ENCODE measurements at places on chromosomes 6 and 20.

DNA sequence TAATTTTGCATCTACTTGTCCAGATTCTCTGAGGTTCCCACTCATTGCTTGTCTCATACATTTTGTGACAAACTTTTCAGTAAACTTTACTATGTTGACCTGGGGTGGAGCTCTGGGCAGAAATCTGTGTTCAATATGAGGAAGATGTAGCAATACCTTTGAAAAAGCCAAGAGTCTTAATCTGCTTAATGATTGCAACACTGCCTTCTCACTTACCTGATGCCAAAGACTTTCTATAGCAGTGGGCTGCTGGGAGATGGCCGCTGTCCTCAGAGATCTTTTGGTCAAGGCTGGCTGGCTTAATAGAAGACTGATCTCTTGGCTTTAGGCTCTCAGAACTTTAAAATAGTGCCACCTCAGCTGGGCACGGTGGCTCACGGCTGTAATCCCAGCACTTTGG is 70.1 kb upstream of the RBM24 start:
- no peak for DNase-seq

DNA sequence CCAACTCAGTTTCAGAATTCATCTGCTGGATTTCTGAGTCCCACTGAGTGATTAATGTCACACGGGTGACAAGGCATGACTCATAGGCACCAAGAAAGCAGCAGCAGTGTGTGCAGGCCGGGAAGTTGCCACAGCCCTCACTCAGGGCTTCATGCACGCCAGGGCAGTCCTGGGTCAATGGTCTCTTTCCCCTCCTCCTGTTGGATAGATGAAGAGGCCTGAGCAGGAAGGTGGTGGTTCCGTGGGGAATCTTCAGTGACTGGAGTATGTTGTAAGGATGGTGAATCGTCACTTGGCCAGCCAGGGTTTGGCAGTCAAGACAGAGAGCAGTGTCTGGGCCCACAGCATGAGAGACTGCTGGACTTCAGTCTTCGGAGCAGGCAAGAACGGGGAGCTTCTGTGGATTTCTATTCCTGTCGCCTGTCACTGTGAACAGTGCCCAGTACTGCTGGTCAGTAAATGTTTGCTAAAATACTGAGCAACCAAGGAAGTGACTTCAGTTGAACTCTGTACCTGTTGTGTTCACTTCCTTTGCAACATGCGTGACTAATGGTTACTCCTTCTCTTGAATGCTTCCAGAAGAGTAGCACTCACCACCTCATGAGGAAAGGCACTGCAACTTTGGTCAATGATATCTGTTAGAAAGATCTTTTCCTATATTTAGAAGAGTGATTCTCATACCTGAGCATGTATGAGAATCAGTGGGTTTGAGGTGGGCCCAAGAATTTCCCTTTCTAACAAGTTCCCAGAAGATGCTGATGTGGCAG is 62.0 kb upstream of the CD93 start:
- DNase-seq: no peak

DNA sequence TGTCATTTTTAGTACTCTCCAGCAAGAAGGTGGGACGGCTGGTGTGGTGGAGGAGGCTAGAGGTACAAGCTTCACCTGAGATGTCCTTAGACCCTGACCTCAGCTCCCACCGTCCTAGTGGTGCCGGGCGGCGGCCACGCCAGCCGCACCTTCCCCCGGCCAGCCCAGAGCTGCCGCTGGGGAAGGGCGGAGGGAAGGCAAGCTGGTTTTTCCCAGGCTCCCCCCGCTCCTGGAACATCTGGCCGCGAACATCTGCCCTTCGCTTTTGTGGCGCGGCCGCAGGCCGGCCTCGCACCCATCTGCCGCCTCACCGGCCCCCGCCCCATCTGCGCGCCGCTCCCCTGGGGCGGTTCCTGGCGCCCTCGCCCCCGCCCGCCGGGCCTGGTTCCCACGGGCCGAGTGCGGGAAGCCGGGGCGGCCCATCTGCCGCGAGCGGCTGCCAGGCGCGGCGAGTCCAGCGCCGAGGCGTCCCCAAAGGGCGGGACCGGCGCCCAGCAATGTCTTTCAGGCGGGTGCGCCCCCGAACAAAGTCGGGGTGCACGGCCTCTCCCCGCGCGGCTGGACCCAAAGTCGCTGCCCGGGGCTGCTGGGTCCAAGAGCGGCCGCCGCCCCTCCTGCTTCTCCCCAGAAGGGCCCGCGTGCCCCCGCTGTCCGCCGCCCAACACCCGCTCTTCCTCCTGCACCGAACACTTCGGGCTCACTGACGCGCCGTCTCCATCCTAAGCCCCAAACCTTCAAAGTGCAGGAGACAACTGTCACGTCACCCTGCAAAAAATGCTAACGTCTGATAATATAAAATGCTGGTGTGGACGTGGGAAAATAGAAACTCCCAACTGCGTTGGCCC is 17.3 kb upstream of the ID1 start:
- DNase-seq: no peak

DNA sequence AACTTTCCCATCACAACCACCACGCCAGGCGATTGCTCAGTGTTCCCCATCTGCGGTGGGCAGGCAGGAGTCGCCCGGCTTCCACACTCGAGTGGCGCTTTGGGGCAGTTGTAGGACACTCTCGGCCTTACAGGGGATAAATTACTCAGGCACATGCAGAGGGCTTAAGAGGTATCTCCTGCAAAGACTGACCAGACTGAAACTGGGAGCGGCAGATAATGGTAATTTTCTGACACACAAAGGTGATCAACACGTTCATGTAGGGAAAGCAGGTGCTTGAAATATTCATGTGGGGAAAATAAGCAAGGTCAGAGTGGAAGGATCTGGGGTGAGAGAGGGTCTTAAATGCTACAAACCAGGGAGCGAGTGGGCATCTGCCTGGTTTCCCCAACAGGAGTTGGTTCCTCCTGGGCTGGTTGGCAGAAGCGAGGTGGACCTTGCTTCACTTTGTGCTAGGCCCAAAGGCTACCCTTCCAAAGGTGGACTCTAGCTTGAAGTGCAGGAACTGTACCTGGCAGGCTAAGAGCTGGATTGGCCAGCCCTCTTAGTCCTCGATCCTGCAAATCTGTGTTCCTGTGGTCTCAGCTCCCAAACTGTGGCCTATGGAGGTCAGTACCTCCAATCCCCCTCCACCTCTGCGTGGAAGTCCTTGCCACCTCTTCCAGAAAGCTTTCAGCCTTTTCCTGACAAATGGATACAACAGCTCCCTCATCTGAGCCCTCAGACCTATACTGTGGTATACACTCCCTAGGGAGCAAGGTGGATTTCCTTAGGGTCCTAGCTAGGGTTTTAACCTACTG is 16.7 kb downstream of the PLAGL2 start:
- no peak for DNase-seq

GRCh38 chr6:10410207-10411050 is 4.4 kb downstream of the TFAP2A start:
- no peak for DNase-seq

DNA sequence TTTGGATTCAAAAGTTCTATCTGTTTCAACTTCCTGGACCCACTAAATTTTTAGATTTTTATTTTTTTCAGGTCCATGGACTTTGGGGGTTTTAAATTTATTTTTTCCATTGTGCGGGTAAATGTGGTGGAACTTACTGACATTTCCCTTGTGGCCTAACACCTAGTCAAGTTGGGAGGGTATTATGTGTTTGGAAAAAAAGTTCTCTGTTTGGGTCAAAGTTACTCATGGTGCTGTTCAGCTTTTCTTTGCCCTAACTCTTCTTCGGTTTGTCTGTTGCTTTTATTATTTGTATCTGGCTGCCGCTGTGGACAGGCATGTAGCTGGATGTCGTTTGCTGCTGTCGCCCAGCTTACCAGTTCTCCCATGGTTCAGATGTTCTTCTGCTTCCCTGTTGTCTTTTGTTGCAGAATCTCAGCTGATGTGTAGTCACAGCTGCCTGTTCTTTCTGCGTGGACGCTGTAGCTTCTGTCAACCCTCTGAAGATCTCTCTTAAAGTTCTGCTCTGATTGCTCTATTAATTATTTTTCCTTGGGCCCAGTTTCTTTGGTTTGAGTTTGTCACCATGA is 7.9 kb downstream of the IGF2R start:
- no peak for DNase-seq

DNA sequence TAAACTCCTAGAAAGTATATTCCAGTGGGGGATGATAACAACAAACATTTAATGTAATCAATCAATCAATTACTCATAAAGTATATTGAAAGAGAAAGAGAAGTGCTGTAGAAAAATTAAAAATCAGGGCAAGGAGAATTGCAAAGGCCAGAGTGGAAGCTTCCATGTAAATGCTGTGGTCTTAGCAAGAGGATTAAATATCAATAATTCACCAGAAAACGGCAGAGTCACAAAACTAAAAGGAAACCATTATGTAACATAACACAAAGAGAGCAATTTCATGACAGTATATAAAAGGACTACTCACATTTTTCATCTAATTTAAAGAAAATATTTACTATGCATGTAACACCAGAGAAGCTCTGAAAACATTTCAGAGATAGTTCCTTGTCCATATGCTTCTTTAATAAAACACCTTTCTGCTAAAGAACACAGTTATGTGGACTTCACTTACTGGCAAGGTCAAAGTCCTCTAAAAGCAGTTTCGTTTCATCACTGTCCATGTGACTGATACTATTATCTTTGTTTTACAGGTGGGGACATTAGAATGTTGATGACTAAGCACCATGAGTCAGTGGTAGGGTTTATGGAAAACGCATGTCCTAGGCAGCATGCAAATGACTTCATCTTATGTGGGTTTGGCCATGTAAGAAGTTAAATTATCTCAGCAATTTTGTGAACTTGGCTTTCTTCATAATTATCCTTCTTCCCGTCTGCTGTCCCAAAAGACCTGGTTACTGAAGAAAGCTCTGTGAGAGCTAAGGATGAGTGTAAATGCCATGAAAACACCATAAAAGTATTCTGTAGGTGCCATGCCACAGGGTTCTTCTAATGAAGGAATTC is 185.8 kb upstream of the TENT5A start:
- DNase-seq: no peak

DNA sequence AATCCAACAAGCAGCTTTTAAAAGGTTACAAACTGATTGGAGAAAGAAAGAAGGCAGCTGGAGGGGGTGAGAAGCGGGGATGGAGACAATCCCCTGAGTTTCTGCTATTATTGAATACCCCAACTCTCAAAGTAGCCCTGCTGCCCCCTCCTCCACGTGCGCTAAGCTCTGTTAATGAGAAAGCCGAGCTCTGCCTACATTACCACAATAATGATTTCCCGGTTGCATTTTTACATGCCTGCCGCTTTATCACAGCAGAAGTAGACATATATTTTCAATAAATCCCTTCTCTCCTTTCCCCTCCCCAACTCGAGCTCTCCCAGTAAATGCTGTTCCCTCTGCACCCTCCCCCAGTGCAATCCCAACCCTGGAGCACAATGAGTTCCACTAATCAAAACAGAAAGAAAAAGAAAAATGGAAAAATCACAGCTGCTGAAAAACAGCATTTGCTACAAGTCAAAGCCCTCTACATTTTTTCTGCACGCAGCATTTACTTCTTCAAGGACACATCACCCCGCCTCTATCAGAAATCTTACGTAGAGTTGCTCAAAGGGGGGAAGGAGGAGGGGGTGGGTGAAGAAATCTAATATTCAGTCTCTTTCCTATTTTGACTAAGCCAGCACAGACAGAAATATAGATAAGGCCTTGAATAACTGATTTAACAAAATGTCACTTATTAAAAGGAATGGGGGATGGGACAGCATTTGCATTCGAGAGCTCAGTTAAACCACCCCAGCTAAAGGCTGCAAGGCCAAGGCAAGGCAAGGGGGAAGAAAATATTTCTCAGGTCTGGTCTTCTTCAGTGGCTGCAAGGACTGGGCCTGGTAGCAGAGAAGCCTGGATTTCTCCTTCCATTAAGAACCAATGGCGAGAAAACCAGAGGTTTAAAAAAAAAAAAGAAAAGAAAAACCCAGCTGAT is 10.7 kb downstream of the TRERF1 start:
- DNase-seq: no peak

DNA sequence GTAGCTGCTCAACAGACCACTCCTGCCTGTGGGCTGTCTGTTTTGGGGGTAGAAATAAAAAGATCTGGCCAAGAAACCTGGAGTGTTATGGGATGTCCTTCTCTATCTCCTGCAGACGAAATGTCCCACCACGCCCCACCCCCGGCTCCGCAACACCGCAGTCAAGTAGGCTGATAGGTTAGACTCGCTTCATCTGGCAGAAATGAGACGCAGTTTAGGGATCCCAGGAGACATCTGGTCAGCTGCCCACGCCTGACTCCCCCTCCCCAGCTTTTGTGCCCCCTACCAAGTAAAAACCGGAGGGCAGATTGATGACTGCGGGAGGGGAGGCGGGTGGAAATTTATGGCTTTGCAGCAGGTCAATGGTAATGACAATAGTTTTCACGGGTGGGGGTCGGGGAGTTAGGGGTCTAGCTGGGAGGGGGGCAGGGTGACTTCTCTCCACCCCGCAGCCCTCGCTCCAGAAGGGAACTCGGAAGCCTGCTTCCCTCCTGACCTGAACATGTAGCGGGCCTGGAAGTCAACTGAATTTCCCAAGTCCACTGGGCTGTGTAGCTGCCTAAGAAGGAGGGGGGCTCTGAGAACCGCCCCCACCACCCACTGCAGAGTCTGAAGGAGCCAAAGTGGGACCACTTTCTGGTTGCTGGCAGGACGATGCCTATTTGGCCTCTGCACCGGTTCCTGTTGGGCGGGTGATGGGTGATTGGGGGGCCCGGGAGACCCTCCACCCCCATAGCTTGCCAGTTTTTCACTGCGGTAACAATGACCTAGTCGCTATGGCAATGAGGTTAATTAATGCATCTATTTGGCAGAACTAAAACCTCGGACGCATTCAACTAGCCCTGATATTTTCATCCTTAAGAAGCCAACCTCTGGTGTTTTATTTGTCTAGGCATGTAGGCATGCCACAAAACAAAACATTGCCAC is 25.7 kb downstream of the PMEPA1 start:
- DNase-seq: no peak

- DNase-seq: no peak
Observed at GRCh38 chr6:47665112-47665511, 33.3 kb upstream of the ADGRF4 start.
